ENCODE measurements at places on chromosomes 2 and 18.
A peak's percentile ranks its signal among the peaks of the same experiment; 100 is the strongest.

GRCh38 chr2:100453853-100454252 is 16.4 kb upstream of the NMS start:
- DNase-seq, result no peak

- no peak for DNase-seq
These were observed 44.2 kb downstream of the PROC start for GRCh38 chr2:127462461-127462860.

- no peak for DNase-seq
These were observed 30.4 kb downstream of the HDAC4 start for GRCh38 chr2:239370403-239370802.

DNA sequence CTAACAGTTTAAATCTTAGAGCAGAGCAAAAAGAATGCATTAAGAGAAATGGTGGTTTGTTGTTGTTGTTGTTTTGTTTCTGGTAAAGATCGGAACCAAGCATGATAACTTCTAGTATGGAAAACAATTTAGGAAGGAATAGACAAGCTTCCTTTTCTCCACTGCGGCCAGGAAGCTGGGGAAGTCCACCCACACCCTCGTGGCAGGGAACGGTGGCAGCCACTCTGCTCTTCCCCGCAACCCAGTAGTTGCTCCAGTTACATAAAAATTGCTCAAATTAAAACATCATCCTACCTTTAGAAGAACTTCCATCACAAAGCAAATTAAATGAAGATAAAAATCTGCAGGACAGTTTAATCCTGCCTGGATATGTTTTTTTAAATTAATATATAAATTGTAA is 113.0 kb downstream of the RBMS1 start:
- no peak for DNase-seq

- DNase-seq, result peak; percentile 82
These were observed 20.5 kb upstream of the LRPPRC start for GRCh38 chr2:44016282-44016681.

DNA sequence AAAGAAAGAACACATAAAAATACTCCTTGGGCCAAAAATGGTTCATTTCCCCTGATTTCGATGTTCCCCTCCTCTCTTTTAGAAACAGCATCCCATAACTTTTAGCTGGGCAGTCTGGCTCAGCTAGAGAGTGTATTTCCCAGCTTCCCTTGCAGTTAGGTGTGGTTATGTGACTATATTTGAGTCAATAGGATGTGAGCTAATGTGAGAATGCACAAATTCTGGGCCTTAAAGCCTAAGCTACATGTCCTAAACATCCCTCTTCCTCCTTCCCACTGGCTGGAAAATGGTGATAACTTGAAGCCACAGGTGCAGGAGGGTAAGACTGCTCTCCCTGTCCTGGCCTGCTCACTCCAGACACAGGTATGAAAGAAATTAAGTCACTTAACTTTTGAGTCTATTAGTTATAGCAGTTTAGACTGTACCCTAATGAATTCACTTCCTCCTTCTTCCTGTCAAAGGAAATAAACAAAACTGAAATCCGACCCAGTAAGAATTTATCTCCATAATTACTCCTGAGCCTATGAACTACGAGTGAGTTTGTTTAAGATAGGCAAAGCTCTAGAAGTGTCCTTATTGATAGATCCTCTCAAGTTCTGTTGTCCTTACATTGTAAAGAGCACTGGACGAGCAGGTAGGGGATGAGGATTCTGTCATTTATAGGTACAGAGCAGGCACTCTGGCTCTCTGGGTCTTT is 177.6 kb downstream of the MTX2 start:
- no peak for DNase-seq

GRCh38 chr2:203201426-203201825 is 37.4 kb upstream of the CYP20A1 start:
- DNase-seq, result no peak

- DNase-seq, result no peak
These were observed 205.1 kb downstream of the SOX11 start for GRCh38 chr2:5897249-5897648.

DNA sequence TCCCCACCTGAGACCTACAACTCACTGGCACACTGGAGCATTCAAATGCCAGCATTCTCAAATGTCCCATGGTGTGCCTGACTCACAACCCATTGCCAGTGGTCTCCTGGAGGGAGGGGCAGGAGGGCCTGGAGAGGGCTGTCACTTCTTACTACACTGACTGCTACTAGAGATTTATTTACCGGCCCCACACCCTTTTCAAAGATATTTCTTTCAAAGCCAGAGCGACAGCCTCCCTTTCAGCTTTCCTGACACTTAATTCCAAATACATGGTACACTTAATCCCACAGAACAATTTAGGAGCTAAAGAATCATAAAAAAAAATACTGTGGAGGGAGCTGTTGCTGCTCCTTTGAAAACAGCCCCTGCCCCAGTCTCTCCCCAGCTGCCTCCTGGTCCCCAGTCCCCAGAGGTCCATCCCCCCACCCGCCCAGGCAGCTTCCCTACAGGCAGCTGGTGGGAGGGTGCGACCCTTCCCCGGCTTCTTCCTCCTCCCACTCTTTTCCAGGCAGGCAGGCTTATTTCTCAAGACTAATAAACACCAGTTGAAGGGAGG is 129.1 kb upstream of the SMAD2 start:
- DNase-seq, result peak; percentile 36

DNA sequence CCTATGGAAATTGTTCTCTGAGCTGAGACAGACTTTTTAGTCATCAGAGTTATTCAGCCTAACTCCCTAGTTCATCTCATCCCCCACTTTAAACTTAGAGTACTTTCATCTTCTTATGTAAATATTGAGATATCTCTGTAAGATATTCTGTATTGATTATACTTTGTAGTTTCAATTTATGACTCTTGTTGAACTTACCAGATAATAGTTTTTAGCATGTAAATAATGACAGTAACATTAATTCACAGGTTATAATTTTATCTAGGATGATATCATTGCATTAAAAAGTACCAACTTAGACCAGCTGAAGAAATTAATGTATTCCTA is 14.8 kb upstream of the EIF2AK2 start:
- no peak for DNase-seq

DNA sequence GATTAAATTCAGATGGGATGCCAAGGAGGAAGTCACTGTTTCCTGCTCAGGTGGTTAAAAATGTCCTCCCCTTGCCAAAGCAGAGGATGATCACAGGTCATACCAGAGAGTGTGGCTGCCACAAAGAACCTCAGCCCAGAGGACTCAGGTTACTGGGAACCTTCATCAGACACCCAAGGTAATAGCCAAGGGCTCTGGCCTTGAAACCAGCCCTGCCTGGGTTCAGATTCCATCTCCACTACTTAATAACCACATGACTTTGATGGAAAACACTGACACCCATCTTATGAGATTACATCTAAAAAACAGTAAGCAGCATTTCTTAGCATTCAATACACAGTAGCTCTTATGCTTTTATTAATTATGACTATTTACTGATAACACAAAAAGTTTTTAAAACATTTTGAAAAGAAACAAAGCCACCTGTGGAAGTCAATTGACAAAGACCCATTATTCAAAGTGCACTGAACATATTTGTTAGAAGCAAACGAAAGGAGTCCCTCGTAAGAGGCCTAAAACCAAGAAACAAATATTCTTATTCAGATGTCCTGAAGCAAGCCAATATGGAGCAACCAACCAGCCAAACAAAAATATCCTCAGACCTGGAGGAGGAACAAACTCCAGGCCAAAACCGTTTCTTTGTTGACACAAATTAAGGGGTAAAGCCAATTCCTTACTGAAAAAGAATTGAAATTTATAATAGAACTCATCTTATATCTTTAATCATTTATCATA is 241.5 kb downstream of the RNF152 start:
- no peak for DNase-seq

DNA sequence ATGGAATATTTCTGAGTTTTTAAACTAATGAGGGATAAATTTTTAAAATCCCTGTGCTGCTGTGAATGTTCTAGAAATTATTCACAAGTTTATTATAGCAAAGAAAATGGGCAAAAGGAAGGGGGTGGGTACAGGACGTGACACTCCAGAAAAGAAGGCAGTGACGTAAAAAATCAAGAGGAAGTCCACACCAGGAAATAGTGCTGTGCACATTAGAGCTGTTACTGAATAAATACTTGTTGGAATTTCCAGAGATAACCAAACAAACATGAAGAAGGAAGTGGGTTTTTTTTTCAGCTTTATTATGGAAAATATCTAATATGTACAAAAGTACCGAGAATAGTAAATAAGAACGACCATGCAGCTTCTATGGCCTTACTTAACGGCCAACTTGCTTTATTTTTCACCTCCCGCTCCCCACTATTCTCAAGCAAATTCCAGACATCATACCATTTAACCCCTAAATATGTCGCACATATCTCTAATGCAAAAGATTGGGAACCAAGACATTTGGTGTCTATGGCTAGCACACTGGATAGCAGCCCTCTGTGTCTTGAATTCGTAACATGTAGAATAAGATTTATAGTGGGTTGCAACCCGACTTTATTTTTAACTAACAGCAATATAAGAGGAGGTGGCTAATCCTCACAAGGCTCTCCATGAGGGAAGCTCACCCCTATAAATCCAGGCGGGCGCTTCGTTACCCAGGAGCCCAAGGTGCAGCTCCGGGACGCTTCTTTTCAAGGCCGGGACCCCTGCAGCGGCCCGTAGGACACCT is 580 bp upstream of the NDUFV2 start:
- peak; percentile 62 for DNase-seq

DNA sequence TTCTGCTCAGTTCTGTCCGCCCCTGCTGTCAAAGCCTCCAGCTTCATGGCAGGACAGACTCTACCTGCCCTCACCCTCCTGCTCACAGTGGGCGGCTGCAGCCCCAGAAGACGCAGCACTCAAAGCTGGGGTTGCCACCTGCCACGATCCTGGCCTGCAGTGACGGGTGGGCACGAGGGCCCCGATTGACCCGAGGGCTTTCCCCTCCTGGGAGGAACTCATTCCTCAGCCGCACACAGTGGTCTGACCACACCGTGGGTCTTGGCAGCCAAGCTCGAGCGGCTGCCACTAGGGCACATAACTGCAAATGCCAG is 47.1 kb downstream of the HS6ST1 start:
- no peak for DNase-seq

- DNase-seq, result no peak
These were observed 125.8 kb upstream of the CDH19 start for GRCh38 chr18:66729442-66730239.

- DNase-seq, result no peak
These were observed 161.0 kb downstream of the TWIST2 start for GRCh38 chr2:239008677-239009588.

GRCh38 chr18:2655954-2656236 is 369 bp downstream of the SMCHD1 start:
- no peak for DNase-seq

- DNase-seq, result no peak
These were observed 464.5 kb upstream of the SALL3 start for GRCh38 chr18:78514910-78515670.

- no peak for DNase-seq
These were observed 13.5 kb downstream of the ALPK2 start for GRCh38 chr18:58615140-58616132.

GRCh38 chr18:9117980-9118841 is 15.7 kb downstream of the NDUFV2 start:
- no peak for DNase-seq

DNA sequence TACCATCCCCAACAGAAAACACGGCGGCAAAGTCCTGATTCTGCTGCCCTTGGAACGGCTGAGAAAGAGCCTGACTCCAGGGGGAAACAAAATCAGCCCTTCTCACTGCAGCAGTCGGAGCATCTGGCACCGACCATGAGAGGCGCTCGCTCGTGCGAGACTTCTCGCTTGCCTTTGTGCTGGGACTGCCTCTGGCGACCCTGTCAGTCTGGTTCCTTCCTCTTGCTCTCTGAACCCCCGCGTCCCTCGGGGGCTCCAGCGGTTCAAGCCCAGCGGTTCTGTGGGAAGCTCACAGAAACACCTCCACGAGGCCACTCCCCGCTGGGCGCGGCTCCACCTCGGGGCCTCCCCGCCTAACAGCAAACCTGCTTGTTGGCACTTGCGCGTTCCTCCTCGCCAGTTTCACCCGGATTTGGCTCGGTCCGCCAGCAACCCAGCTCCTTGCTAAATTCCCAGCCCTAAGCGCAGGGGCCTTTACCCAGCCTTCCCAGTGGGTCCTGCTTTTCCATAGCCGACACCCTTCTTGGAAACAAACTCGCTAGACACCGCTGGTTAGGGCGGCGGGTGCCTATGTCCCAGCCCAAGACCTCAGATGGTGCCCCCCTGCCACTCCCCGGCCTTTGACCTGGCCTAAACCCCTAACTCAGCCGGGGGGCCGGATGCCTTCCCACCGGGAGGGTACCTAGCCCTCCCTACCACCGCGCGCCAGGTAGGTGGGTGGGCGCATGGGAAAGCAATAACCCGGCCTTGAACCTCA is 2.2 kb downstream of the RND3 start:
- DNase-seq, result peak; percentile 90

- peak; percentile 93 for DNase-seq
These were observed 45.2 kb downstream of the UBXN4 start for GRCh38 chr2:135786823-135787222.

- no peak for DNase-seq
These were observed 270.6 kb upstream of the TANK start for GRCh38 chr2:160889439-160890170.

GRCh38 chr18:36580266-36580665 is 248.5 kb downstream of the TPGS2 start:
- DNase-seq, result peak; percentile 55

DNA sequence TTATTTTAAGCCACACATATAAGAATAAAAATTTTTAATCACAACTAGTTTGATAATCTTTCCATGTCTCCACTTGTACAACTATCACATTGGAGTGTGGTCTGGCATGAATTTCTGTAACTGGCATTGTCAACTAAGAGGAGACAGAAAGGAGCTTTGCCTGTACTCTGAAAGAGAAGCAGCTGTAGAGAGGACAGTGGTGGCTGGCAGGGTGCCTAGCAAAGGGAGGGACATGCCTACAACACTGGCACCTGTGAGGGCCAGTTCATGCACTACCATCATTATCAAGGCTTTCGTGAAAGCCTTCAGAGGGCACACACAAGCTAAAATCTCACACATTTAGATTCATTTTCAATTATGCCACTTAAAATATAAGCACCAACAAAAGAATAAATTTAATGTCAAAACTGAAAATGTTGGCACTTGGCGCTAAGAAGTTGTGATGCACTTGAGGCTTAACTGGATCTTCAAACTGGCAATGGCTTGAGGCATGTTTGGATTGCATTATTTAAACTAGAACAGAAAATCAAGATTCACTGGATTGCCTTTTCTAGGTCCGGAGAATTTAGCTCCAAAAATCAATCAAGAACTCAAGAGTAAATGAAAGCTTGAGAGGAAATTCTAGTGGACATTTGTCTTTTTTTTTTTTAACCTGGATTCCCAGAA is 238.6 kb downstream of the ZNF385B start:
- DNase-seq, result no peak

All from astrocyte of the hippocampus (primary cell).